H1 (cell line): ENCODE measurements at places on chromosomes 11 and 22. TPM values are rescaled to one million over a fixed set of nuclear protein-coding genes. Genes with fewer than 3 reads are reported as not detected.
A peak's percentile ranks its signal among the peaks of the same experiment; 100 is the strongest.

The PHLDA2 gene
- 5.2 and 5.4 TPM in 2 replicates for total RNA-seq

The NLRP6 gene
- total RNA-seq = not detected in 2 replicates

The PNPLA3 gene
- 23.4 and 24.6 TPM in 2 replicates for total RNA-seq

DNA sequence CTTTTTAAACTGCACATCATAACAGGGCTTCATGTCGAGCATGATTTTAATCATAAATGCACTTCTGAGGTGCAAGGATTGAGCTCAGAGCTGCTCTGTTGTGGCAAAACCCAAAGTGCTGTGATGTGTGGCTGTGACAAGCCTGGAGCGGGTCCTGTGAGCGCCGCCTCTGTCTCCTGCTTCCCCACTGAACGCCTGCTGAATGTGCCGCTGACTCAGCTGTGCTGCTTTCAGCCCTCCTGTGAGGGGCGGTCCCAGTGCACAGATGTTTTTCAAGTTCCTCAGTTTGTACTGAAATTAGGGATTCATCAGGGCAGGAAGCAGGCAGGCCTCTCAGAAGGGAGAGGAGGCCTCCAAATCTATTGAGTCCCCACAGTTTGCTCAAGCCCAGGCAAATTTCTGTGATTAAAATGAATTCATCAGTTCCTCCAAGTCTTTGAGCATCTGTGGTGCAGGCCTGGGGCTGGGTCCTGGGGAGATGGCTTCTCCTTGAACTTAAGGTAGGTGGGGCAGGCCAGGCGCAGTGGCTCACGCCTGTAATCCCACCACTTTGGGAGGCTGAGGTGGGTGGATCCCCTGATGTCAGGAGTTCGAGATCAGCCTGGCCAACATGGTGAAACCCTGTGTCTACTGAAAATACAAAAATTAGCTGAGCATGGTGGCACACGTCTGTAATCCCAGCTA lies 3.0 kb upstream of the GTSE1 start:
- DNase-seq = no peak

DNA sequence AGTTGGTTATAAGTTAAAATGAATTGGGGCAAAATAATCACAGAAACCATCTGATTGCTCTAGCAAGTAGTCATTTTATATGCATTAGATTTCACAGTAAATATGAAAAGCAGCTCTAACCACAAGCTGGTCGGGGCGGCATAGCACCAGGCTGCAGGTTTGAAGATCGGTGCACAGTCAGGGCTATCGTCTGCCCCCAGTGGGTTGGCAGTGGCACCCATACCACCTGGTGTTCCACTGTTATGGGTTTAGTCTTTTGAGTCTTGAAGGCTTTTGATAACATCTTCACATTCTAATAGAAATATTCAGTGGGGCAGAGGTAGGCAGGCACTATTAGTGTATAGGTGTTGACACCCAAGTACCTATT lies 62.1 kb downstream of the GRK3 start:
- no peak for DNase-seq

DNA sequence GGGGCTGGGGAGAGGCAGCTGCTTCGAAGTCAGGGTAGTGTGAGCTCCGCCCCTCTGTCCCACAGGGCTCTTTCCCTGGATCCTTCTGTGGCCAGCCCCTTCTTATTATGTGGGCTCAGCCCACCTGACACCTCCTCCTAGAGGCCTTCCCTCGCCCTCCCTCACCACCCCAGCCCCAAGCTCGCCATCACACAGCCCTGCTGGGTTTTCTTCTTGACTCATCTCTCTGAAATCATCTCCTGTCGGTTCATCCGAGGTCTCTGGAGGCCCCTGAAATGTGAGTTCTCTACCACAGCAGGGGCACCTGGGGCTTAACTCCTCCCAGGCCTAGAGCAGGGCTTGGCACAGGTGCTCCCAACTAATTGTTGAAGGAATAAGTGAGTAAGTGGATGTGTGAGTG lies 65.2 kb downstream of the CACNA1I start:
- no peak for DNase-seq

- DNase-seq = no peak
Observed at GRCh38 chr11:118231461-118231860, 6.7 kb upstream of the JAML start.

DNA sequence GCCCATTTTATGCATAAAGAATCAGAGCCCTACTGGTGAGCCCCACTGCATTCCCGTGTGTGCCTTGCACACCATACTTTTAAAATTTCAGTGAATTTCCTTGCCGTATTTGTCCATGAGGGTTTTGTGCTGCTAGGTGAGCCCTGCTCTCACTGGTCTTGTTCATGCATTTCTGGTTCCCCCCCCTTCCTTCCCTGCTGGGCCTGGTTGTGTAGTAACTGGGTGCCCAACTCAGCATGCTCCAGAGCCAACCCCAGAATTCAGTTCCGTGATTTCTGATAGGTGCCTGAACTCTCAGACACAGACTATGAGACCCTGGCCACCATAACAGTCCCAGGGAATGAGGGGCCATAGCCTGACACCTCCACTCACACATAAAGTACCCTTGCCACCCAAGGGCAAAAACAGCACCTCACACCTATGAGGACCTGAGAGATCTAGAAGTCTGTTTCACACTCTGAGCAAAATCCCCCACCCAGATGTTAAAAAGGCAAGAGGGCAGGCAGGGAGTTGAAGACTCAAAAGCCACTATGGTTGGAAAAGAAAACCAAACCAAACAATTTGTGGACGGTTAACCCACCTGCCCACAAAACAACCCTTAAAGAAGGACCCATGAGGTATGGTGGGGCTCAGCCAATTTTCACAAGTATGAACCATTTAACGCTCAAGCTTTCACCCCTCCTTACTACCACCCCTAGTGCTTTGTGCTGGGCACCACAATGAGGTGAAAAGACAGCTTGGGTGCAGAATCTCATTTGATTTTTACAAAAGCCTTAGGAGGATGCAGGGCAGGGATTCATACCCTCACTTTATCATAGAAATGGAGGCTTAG lies 16.8 kb upstream of the IL10RA start:
- peak; percentile 17 for DNase-seq

- DNase-seq = no peak
Observed at GRCh38 chr11:61460986-61461385, 31.1 kb downstream of the SDHAF2 start.

GRCh38 chr22:30742291-30743256 lies 47.9 kb downstream of the OSBP2 start:
- DNase-seq = no peak

DNA sequence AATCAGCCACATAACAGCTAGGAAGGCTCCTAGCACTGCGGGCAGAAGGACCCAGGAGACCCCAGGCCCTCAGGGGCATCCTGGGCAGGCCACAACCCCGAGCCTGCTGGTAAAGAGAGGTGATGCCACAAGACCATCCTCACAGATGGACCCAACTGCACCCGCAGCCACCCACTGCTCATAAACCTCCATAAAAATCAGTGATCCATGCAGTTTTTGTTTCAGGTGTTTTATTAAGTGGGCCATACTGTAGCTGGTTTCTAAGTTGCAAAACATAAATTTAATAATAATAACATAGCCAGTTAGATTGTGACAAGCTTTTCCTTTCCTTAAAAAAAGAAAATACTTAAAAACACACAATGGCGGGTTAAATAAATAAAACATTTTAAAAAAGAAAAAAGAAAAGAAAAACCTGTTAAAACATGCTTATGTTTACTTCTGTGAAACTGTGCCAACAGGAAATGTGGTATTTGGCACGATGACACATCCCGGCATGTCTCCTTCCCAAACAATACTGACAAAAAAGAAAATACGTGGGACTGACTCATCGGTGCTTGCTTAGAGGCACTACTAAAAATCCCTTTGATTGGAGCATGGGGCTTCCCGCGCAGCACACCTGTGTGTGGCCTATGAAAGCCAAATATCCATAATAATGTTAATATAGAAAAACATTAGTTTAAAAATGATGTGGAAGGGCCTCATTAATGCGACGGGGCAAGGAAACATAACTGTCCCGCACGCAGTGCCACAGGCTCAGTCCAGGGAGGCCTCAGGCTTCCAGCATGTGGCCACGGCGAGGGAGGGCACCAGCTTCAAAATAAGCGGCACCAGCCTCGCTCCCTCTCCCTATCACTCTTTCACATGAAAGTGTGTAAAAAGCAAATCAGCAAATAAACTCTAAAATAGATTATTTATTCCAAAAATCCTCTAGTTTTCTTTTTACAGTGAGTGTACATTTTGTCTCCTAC lies 47.5 kb upstream of the SCUBE2 start:
- peak; percentile 34 for DNase-seq

GRCh38 chr11:2815762-2816496 lies 69.6 kb downstream of the CDKN1C start:
- DNase-seq = no peak

DNA sequence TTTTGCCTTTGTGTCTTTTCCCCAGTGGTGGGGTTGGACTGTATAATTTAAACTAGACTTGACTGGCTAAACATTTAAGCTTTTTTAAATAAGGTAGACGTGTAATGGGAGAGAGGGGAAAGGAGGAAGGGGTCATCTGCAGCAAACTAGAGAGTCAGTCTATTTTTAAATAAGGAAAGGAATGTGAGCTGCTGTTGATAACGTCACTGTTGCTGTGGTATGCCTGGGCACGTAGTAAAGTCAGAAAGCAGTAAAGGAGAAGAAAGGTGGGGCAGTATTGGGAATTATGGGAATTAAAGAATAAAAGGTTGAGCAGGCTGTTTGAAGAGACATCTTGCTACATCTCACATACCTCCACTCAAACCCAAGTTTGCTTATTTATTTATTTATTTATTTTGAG lies 80.4 kb upstream of the FSHB start:
- no peak for DNase-seq
